Renal cortical epithelial cell (primary cell): ENCODE measurements at places on chromosomes 11 and 22. TPM values are rescaled to one million over a fixed set of nuclear protein-coding genes. Genes with fewer than 3 reads are reported as not detected.

The OR4D5 gene
- total RNA-seq = not detected in 2 replicates

DNA sequence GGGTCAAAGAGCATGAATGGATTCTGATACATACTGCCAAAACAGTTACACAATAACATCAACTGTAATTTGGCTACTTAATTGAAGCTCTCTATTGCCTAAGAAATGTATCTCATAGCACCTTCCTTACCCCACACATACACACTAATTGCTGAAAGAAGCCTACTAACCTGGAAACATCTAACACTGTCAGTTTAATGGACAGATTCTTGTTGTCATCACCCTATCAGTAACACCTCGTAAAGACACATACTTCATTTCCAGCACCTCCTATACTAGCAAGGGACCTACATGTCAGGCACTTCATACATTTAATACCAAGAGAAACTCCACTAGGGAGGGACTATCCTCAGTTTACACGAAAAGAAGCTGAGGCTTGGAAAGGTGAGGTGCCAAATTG is 9.9 kb downstream of the NAP1L4 start:
- no peak for DNase-seq

GRCh38 chr11:91585035-91585801 is 639.4 kb upstream of the FAT3 start:
- no peak for DNase-seq

DNA sequence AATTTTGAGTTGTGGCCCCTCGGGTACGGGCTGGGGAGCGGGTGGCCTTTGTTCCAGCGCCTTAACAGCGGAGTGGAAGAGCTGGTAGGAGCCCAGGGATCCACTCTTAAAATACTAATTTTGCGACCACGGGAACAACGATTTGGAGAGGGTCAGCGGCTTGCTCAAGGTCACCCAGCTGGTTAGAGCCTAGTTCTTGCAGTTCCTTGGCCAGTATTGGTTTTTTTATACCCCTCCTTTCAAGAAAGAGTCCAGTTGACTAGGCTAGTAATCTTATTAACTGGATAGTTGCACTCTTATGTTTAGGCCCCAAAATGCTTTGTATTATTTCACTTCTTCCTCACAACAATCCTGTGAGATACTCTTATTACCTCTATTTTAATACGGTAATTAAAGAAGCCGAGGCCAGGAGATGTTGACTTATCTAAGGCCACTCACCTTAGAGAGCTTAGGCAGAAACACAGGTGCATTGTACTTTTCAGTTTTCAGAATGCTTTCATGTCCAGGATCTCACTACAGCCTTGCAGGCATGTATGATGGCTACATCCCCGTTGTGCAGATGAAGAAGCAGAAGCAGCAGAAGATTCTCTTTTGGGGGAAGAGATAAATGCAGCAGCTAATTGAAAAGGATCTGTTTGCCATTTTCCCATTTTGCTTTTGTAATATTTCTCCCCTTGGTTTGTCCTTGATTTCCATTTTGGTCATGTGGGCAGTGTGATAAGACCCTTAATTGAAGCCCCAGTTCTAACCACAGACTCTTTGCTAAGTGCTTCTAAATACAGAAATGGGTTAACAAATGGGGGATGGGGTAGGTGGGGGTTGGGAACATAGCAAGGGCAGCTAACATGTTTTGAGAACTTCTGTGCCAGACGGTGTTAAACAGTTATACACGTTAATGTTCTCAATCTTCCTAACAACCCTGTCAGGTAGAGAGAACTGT is 1.4 kb downstream of the SREBF2 start:
- no peak for DNase-seq

- peak; percentile 13 for DNase-seq
Observed at GRCh38 chr22:44103735-44104480, 76.8 kb upstream of the PARVG start.

The TRIM3 gene
- 5.6 and 16.5 TPM in 2 replicates for total RNA-seq

The NDUFC2 gene
- 80.9 and 101 TPM in 2 replicates for total RNA-seq

- no peak for DNase-seq
Observed at GRCh38 chr11:11533057-11533456, 88.7 kb downstream of the GALNT18 start.

DNA sequence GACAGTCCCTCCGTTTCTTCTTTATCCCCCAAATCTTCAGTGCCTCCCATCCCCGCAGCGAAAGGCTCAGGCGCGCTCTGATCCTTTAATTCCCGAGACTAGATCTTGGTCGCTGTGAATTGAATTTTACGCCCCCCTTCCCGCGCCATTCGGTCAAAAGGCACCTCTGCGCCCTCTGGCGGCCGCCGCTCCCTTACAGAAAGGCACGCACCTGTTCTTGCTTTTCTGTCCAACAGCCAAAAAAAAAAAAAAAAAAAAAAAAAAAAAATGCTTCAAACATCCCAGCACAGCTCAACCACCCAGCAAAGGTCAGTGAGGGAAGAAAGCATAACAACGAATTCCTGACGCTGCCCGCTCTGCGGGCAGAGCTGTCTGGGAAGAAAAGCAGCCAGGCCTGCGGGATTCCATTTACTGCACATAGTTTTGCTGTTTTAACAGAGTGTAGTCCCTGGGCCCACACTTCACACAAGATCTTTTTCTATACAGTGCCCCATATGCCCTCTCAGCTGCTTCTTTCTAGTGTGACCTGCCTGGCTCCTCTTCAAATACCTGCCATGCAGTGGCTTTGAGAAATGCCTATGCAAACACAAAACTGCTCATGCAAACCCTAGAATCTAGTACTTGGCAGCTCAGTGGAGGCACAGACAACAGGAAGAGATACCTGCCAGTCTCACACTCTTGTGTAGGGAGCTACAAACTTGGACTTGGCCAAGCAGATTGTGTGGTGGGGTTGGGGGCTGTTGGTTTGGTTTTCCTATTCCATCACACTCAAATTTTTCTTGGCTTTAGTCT is 1.3 kb upstream of the ESAM start:
- peak; percentile 90 for DNase-seq

DNA sequence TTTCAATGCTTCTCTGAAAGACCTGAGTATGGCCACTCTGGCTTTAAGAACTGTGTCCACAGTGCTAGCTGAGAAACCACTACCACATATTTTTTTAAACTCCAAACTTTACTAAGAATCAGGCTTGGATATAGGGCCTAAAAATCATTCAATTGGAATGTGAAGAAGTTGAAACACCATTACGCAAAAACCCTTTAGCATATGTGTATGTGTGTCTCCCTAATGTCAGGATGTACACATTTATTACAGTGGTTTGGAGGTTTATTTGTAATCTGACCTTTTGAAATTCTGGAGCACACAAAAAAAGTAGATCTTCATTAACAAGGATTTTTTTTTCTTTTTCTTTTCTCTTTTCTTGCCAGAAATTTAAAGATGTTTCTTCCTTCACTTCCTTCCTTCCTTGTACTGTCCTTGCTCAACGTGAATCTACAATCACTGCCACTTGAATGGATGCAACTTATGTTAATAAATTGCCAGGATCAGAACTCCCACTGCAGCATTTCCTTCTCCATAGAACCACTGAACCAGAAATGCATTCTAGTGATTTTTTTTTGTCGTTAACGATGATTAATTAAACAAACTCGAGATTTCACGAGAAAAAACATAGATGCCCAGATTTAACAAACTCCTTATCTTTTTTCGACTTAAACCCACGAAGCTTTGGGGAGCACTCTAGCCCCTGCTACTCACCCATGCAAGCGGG is 3.1 kb upstream of the ADM start:
- peak; percentile 76 for DNase-seq

The ADAMTS8 gene
- total RNA-seq = not detected in 2 replicates

GRCh38 chr11:8732748-8733241 is 50.2 kb downstream of the RPL27A start:
- DNase-seq = peak; percentile 86

The TXN2 gene
- total RNA-seq = 14.8 and 30.1 TPM in 2 replicates

DNA sequence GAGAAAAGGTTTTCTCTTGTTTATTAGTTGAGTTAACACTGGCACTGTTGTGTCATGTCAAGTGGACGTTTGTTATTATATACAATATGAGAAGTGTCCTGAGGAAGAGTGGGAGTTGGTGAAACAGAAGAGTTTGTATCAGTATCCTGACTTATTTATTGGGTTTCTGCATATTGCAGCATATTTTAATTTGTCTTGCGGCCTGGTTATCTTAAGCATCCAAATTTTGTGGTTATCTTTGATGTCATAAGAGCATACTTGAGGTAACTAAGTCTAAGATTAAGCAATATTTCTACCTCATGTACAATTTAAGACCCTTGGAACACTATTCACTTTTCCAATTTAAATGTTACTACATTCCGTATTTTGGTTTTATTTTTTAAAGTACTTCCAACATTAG is 103.5 kb downstream of the DDX10 start:
- DNase-seq = no peak

DNA sequence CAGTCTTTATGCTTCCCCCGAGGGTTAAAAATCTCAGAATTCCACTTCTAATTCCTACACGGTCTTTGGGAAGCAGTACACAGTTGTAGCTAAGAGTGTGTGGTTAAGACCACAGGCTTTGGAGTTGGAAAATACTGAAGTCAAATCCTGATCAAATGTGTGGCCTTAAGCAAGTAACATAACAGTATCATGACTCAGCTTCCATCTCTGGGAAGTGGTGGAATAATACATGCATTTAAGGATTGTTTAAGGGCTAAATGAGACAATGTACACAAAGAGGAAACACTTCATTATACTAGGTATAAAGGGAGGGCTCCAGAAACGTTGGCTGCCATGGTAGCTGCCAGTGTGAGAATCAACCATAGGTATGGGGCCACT is 71.5 kb downstream of the FAT3 start:
- DNase-seq = peak; percentile 73

DNA sequence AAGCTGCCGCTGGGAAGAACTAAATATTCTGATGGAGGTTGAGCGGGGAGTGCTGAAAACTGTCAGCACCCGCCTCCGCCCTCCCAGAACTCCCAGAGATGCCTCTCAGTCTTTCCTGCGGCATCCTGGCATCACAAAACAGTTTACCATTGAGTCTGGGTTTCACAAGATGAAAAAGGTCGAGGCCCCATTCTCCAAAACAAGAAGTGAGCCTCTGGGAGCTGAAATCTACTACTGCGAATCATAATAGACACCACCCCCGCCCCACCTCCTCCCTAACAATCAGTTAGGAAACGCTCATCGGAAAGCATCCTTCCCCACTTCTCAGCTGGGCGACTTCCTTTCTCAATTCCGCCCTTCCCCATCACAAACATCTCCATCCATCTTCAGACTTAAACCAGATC is 1.0 kb downstream of the SUN2 start:
- DNase-seq = peak; percentile 15

- DNase-seq = no peak
Observed at GRCh38 chr11:2509481-2510001, 64.7 kb downstream of the KCNQ1 start.

GRCh38 chr11:95714843-95715776 is 74.5 kb downstream of the FAM76B start:
- peak; percentile 74 for DNase-seq

GRCh38 chr11:131275580-131275979 is 94.8 kb upstream of the NTM start:
- no peak for DNase-seq

DNA sequence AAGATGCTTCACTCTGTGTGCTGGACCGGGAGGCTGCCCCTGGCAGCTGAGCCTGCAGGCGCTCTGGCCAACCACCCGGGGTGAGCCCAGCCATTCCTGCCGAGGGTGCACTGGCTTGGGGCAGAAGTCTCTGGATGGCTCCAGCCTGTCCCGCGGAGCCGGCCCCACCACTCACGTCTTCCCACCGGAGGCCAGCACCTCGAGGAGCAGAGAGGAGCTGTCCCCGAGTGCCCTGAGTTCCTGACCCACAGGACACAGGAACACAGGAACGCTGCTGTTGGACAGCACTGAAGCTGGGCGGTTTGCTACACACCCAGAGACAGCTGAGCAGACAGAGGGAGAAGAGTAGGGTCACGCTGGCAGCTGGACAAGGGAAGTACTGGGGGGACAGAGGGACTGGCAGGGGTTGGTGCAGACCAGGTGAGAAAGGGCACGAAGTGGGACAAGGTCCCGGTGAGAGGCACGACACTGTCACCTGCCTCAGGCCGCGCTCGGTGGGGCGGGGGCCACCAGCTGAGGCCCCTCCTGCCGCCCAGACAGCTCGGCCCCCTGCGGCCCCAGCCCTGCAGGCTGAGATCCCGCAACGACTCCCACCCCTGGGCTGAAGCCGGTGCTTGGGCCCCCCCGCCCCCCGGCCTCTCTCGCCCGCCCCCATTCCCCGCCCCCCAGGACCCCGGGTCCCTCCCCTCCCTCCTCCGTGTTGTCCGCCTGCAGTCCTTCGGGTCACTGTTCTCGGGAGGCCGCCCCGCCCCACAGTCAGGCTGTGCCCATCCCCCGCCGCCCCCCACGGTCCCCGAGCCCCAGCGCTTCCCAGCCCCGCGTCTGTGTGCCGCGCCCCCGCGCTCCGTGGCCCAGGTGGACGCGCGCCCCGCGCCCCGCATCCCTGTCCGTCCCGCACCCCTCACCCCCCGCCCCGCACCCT is 624 bp upstream of the B4GALNT4 start:
- no peak for DNase-seq

- DNase-seq = peak; percentile 63
Observed at GRCh38 chr11:102237096-102237735, 80.1 kb upstream of the BIRC3 start.

DNA sequence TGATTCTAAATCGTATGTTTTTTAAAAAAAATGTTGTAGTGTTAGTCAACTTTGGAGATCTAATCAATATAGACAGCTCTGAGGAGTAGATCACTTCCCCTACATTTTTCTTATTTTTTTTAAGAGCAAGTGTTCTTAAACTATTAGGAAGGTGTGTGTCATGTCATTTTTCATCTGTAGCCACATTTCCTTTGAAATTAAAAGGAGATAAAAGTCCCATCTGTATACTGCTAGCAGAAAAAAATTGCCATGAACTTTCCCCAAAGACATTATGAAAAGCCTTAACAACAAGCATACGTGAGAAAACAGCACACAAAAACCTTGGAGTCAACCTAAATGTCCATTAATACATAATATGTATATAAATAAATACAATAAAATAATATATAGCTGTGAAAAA is 286.6 kb downstream of the ETS1 start:
- no peak for DNase-seq

- DNase-seq = peak; percentile 92
Observed at GRCh38 chr11:93986716-93987115, 34.4 kb upstream of the HEPHL1 start.

The TPP1 gene
- total RNA-seq = 16.1 and 107 TPM in 2 replicates

- DNase-seq = no peak
Observed at GRCh38 chr22:44650806-44651205, 51.2 kb upstream of the PRR5 start.

DNA sequence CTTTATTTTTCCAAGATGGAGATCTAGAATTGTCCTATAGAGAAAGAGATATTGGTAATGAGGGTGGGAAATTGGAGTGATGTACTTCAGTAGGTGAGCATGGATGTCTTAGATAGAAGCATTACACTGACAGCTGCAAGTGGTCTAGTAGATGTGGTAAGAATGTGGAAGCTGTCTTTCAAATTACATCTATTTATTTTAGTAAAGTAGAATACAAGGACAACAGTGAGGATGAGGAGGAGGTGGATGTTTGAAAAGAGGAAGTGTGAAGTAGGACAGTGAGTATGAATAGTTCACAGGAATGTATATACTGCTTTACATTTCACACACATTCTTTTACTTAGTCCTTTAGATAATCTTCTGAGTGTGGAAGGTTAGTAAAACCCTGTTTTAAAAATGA is 64.2 kb downstream of the HIPK3 start:
- DNase-seq = no peak

The HPX gene
- 0.20 TPM in 1 of 2 replicates, not detected in the other for total RNA-seq

GRCh38 chr11:96230686-96231085 is 112.3 kb downstream of the MAML2 start:
- DNase-seq = no peak

The ACAD8 gene
- 22.2 and 31.2 TPM in 2 replicates for total RNA-seq

GRCh38 chr22:23692598-23693291 is 1.9 kb downstream of the RGL4 start:
- no peak for DNase-seq

GRCh38 chr22:33792832-33793231 is 127.4 kb downstream of the LARGE1 start:
- no peak for DNase-seq

The RNH1 gene
- total RNA-seq = 227 and 230 TPM in 2 replicates
